Breast epithelium (tissue), 4 donors: ENCODE measurements at places on chromosomes 2 and 18. TPM values are rescaled to one million over a fixed set of nuclear protein-coding genes. Genes with fewer than 3 reads are reported as not detected.

TUBA4B gene
- not detected for total RNA-seq

DNA sequence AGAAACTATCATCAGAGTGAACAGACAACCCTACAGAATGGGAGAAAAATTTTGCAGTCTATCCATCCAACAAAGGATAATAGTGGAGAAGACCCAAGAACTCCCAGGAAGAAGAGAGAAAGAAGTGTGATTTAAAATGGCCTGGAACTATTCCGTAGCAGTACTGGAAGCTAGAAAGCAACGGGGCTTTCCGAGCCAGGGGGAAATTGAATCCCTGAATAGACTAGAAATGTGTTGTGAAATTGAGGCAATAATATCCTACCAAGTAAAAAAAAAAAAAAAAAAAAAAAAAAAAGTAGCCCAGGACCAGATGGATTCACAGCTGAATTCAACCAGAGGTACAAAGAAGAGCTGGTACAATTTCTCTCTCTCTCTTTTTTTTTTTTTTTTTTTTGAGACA lies 69.3 kb downstream of the FARP2 start:
- no peak for DNase-seq

DNA sequence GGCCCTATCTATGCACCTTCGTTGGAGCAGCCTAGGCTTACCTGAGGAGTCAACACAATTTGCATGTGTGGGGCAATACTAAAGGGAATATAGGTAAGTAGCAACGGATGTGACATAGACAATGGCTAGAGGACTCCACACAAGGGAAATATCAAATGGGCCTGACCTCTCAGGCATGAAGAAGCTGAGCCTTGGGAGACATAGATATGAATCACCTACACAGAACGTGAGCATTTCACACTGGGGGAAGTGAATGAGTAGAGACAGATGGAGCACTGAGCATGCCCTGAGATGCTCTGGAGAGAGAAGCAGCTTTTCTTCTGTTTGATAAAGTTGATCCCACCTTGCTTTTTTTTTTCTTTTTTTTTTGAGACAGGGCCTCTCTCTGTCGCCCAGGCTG lies 97.9 kb downstream of the ATL2 start:
- DNase-seq: no peak

DNA sequence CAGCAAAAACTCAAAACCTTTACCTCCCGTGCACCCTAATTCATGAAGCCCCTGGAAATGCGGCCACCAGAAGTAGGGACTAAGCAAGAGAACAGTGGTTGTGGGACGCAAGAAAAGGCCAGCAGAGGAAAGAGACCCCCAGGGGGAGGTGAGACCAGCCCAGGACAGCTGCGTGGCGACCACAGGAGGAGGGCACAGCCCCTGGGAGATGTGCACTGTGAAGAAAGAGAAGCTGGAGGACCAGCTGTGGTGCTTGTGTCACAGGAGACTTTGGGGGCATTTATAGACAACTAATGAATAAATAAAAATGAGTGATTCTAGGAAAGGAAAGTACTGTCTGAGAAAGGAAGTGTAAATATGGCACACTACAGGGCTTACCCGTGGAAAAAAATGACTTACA lies 263.8 kb downstream of the EIPR1 start:
- no peak for DNase-seq

DNA sequence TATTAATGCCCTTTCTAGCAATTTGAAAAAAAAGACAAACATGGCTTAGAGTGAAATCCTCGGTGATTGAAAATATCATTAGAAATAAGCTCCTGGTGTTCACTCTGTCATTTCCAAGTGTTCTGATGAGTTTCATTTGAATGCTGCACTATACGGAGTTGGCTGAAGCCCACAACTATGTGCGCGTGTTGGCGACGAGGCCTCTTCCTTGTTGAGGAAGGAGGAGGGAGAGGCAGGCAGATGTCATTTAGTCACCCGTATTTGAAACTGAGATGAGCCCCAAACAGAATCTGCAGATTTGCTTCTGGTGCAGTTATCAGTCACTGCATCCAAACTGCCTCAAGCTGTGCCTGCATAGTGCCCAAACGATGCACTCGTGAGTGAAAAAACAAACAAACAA lies 23.5 kb upstream of the SKOR2 start:
- DNase-seq: no peak

DNA sequence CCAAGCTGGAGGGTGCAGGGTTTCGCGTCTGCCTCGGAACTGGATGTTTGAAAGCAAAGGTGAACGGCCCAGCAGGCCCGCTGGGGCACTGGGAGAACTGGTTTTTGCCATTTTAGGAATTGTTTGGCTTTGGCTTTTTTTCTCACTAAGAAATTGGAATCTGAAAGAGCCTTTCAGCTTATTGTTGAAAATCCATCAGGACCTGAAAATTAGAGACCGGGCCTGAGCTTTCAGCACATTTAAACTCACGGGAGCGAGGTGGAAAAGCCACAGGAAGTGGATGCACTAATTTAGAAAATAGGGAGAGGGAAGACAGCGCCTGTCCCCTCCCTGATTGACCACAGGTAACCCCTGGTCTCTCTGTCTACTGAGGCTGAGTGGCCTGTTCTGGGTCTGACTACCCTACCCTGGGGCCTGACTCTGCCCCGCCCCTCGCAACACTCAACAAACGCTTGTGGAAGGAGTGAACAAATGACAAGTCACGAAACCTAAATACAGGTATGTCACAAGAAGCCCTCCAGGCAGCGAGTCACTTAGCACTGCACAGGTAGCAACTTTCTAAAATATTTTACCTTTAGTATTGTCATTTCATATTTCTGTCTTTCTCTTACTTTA lies 100.3 kb upstream of the MBOAT2 start:
- no peak for DNase-seq

IL37 gene
- total RNA-seq: not detected

DNA sequence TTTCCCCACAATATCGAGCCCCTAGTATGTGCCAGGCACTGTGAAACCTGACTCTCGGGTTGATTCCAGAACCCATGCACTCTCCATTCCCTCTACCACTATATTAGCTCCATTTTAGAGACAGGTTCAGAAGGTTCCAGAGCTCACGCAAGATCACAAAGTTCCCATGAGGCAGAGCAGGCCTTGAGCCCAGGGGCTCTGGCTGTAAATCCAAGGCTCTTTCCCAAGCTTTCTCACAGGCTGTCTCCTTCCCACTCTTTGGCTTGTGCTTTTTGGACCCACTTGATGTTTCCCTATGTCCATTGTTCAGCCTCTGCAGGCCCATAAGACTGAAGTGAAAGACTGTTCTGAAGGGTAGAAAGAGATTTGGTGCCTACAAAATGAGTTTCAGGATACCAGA lies 15.7 kb downstream of the KIAA2012 start:
- no peak for DNase-seq
